CD4-positive, alpha-beta T cell treated with Interleukin-4 for 4 hours (primary cell): ENCODE measurements at places on chromosomes 7 and 10.

DNA sequence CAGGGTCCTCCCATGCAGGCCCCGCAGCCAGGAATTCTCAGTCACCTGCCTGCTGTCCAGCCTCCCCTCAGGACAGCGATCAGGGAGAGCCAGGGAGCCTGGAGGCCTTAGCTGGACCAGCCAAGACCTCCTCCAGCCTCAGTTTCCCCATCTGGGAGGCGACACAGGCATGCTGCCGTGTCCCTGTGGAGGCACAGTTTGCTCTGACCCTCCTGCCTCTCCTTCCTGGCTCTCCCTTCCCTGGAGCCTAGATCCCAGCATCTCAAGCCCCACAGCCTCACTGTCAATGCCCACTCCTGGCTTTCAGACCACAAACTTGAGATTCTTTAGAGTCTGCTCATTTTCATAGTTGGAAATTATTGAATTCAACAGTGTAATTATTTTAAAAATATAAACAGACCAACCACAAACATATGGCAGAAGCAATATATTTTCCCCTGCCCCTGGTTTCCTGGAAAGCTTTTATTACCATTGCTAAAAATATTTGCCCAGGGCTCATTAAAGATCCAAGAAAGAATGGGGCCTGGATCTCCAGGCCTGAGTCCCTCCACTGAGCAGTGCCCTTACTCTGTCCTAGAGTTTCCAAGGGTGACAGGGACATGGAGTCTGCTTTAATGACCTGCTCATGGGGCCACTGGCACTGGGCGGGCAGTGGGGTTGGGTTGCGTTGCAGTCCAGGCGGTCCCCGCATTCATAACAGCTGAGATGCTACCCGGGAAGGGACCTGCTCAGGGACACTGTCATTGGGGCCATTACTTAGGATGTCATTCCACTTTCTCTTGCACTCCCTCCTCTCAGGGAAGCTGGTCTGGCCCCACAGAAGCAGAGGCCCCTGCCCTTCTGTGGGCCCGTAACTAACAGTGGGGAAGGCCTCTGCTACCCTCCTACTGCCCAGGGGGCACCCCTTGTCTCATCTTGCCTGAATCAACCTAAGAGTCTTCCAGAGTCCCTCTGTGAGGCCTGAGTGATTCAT is 81.6 kb upstream of the CHST15 start:
- DNase-seq = no peak

DNA sequence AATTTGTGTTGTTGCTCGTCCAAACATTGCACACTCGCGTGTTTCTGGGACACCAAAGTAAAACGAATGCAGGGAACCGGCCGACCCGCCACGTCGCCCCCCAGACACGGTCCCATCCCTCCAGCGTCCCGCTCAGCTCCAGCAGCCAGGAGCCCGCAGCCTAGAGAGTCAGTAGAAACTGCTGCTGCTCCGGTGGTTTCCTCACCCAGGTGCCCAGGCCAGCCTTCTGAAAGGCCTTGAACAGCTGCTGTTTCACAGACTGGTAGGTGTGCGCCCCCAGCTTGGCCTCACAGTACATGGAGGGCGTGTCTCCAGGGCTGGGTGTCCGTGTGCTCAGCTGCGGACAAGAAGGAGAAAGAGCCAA is 126.8 kb downstream of the WDR37 start:
- no peak for DNase-seq

DNA sequence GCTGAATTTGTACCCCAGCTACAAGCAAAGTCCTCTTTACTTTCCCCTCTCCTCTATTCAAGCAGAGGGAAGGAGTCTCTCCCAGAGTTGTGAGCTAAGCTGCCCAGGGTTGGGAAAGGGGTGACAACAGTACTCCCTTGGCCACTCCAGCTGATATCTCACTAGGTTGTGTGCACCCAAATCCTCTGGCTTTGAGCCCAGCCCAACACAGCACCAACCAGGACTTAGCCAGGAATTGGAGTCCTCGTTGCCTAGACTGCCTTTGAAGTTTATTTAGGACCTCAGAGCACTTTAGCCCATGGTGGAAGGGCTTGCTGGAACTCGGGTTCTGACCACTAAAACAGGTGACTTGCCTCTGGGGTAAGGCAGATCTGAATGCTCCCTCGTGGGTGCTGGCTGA is 35.7 kb upstream of the DYNC1I1 start:
- DNase-seq = no peak

- DNase-seq = peak; percentile 62
Measured at GRCh38 chr10:3783682-3784432, 1.2 kb downstream of the KLF6 start.

- DNase-seq = no peak
Measured at GRCh38 chr10:13776861-13777311, 190.1 kb downstream of the PRPF18 start.

GRCh38 chr10:4847561-4848355 is 21.8 kb downstream of the AKR1E2 start:
- DNase-seq = no peak

DNA sequence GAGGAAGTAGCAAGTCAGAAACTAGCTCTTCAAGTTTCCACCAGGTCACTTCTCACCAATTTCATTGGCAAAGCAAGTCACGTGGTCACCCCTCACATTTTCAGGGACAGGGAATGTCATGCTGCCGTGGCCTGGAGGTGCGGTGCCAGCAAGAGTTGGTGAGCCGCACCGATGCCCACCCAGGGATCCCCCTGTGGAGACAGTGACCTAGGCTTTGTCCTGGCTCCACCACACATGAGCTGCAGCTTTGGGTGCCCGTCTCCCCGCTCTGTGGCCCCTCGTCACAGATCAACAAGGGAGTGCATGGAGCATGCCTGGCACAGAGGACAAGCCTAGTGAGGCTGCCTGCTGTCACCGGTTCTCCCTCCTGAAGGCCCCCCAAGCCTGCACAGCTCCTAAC is 226.7 kb upstream of the PPP2R2D start:
- no peak for DNase-seq
